Dermis microvascular lymphatic vessel endothelial cell (primary cell): ENCODE measurements at places on chromosomes 2 and 18. TPM values are rescaled to one million over a fixed set of nuclear protein-coding genes. Genes with fewer than 3 reads are reported as not detected.

DNA sequence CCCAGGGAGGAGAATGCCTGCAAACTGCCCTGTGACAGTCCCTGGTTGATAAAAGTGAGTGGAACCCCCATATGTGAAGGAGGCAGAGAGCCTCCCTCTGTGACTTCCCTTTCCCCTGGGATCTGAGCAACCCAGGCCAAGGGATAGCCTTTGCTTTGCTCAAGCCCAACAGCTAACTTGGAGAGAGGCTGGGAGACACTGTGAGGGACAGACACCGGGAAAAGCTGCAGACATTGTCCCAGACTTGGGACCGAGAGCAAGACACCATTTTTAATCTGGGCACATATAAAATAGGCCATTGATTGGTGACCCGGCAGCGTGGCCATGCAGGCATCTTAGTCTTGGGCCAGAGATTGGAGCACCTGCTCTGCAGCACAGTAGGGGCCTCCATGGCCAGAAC is 96.1 kb upstream of the SALL3 start:
- no peak for DNase-seq

GRCh38 chr2:56127463-56128152 is 56.2 kb upstream of the CCDC85A start:
- no peak for DNase-seq

DNA sequence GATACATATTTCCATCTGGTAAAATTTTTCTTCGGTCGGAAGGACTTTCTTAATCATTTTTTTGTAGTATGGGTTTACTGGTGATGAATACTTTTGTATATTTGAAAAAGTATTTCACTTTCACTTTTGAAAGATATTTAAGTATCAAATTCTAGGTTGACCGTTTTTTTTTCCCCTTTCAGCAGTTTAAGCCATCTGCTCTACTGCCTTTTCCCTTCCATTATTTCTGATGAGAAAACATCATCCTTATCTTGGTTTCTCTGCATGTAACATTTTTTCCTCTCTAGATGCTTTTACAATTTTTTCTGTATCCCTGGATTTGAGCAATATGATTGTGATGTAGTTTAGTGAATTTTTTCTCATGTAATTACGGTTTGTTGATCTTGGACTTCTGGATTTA is 87.0 kb downstream of the MTX2 start:
- no peak for DNase-seq

DNA sequence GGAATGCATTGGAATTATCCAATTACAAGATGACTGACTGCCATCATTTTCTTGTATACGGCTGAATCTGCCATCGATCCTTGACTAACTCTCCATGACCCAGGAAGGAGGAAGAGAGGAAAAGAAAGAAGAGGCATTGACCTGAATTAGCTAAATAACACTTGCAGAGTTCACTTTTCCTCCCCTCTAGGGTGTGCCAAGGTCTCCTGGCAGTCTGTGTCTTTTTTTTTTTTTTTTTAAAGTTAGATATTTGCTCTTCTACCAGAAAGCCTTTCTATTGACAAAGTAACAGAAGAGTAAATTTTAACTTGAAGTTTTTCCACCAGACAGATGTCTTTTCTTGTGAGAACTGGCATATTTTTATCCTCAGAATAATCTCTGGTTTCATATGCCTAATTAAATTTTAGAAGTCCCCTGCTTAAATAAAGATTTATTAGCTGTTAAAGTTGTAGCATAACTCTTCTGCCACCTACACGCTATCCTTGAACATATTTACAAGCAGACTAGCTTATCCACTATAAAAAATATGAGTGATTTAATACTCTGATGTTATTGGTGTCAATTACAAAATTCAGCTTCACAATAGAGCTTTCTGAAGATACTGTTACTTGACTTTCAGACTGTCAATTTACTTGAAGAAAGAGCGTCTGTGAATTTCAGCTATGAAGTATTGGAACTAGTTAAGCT is 171.7 kb upstream of the ETAA1 start:
- DNase-seq, result no peak

GRCh38 chr2:97673182-97673914 is 3.8 kb downstream of the C2orf92 start:
- DNase-seq, result no peak

DNA sequence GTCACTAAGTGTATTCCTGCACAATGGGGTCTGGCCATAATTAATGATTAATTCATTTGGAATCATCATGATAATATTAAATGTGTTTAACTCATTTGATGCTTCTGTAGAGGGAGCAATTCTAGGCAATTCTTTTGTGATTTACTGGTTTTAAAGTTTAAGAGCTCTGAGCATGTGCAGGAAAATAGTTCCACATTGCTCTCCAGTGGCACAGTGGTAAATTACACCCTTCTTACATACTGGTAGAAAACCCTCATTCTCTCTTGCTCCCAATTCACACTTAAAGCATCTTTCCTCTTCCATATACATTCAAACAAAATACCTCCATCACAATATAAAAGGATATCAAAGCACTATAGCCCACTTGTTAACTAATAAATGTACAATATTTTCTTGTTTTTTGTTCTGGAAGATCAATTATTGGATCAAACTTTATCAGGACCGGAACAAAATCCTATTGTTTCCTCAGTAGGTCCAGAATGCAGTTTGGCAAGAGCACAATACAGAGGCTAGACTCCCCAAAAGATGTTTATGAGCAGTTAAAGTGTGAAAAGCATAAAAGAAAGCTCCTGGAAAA is 844.3 kb downstream of the MBD2 start:
- DNase-seq, result peak; percentile 7

GRCh38 chr2:240129731-240130392 is 6.2 kb downstream of the COPS9 start:
- no peak for DNase-seq

DNA sequence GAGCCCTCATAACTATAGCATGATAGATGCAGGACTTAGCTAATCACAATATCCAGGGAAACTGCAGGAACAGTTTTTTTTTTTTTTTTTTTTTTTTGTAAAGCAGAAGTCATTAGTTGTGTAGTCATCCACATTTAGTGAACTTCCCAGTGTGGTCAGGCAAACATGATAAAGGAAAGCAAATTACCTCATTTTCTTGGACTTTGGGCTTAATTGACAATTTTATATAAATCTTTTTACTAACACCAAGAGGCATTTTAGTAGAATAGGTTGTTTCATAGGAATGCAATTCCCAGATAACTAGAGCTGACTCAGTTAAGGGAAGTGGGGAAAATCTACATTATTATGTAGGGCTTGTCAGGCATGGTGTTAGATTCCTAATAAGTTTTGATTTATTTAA is 142.7 kb upstream of the GCFC2 start:
- no peak for DNase-seq

DNA sequence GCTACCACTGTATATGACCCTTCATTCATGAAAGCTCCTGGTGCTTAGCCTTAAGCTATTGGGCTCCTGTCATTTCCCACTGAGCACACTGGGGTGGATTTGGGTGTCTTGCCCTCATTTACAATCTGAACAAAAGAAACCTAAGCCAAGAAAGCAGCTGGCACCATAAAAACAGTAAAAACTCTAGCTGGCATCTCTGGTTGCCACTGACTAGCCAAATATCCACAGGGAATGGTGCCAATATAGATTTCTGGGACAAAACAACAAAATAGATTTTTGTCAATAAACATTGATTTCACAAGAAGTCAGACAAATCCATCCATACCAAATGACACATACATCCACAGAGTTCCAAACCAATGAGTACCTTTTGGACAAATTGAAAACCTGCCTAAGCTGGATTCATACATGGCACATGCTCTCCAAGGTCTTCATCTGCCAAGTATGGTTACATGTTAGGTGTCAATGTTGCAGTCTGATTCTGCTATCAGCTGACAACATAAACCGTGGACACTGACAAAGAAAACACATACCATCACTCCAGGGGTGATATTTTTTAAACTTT is 1081.5 kb upstream of the ZEB2 start:
- no peak for DNase-seq

The SLC8A1 gene
- 0.13 TPM in 2 replicates for total RNA-seq

The CCDC74A gene
- total RNA-seq, result 2.2 and 2.5 TPM in 2 replicates

GRCh38 chr18:69683176-69683575 is 264.5 kb downstream of the CD226 start:
- DNase-seq, result no peak

- DNase-seq, result no peak
Observed at GRCh38 chr2:19138264-19138825, 220.1 kb downstream of the OSR1 start.

- no peak for DNase-seq
Observed at GRCh38 chr18:62767321-62767720, 52.0 kb downstream of the PHLPP1 start.

- DNase-seq, result no peak
Observed at GRCh38 chr2:85390941-85391669, 19.1 kb downstream of the CAPG start.

The TM4SF20 gene
- total RNA-seq, result not detected in 2 replicates

The BIRC6 gene
- total RNA-seq, result 127 and 146 TPM in 2 replicates

DNA sequence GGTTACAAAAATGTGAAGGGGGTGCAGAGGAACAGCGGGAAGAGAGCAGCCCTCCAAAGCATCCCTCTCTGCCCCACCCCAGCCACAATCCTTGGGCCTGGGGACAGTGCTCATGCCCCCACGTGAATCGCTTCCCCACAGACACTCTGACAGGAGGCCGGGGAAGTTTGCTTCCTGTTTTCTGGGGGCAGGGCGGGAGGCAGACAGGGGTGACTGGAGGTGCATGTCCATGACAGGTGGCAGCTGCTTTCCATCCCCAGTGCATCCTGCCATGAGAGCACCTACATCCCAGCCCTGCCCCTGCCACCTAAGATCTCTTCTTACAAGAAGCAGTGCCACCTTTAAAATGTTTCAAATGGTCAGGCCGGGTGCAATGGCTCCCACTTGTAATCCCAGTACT is 47.2 kb upstream of the UBE2F start:
- DNase-seq, result no peak

DNA sequence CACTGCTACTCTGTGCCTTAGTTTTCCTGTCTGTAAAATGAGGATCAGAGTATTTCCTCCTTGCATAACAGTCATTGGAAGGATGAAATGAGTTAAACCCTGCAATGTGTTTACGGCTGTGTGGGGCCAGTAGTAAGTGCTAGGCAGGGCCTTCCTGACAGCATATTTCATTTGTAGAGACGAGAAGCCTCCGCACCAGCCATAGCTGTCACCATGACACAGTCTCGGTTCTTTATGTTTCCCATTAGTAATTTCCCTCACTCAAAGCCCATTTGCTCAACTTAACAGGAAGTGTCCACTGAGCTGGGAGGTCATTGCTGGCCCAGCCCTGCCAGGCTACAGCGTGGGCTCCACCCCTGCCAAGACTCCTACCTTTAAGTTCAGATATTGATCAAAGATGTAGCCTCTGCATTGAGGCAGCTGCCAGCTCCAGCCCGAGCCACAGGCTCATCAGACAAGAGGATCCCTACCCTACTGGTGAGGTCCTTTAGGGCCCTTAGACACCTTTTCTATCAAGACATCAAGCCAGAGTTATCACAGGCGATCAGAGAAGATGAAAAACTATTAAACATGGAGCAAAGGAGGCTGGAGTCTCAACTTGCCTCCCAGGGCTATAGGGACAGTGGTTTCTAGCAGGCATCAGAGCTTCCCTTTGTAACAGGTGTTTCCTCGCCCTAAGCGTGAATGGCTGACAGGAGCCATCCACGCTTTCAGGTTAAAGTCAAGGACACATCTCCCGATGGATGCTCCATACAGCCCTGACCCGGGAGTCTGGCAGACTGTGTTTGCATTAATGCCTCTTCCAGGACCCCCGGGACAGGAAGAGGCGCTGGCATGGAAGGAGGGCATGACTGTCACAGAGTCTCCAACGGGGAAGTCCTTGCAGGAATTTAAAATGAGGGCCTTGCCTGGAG is 251.7 kb downstream of the NDUFA10 start:
- DNase-seq, result no peak

- DNase-seq, result no peak
Observed at GRCh38 chr18:9513971-9514512, 38.7 kb downstream of the RALBP1 start.

GRCh38 chr2:7108792-7109532 is 191.8 kb downstream of the RNF144A start:
- DNase-seq, result no peak

GRCh38 chr2:223469270-223470046 is 132.7 kb downstream of the SCG2 start:
- no peak for DNase-seq

DNA sequence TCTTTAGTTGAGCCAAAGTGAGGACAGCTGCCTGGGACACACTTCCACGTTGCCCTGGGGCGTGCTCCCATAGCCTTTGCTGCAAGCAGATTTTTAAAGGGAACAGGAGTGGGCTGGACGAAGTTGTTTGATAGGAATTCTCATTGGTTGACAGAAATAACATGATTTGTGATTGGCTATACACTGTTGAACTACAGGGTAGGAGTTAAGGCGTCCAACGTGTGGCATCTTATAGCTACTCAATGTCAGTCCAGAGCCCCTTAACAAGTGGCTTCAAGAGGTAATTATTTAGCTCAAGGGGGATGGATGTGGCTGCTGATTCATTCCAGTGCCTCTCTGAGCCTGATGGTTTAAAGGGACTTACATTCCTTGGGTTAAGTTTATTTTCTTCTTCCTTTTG is 65.5 kb downstream of the ACAA2 start:
- DNase-seq, result no peak

The PELI1 gene
- 54.9 and 69.9 TPM in 2 replicates for total RNA-seq

The LYPD1 gene
- 0.13 TPM in 1 of 2 replicates, not detected in the other for total RNA-seq

The POMC gene
- total RNA-seq, result 0.13 and 0.63 TPM in 2 replicates

The CIB4 gene
- total RNA-seq, result not detected in 2 replicates

- DNase-seq, result no peak
Observed at GRCh38 chr2:173090973-173091660, 15.5 kb downstream of the MAP3K20 start.
